Skin of body (tissue), 3 donors: ENCODE measurements at places on chromosomes 2 and 18.

DNA sequence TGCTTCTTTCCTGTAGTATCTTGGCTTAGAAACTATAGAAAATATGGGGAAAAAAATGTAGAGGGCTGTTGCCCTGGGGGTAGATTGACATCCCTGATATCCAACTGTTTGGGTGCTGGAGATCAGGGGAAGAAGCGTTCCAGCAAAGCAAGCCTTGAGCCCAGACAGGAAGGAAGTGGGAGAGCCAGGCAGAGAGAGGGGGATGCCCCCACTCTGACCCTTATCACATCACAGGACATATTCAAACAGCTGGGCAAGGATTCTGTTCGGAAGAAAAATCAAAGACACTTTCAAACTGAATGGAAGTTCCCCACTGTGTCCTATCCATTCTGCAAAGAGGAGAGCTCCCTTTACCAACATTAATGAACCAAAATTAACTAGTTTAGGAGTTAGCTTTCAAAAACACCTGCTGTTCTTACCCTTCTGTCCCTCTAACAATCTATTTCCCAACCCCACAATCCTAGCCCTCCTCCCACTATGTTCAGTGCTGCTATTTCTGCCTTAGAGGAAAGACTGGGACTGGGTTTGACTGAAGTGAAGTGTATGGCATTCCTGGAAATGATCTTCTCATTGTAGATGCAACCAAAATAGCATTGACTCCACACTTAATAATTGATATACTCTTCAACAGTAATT is 16.9 kb upstream of the KCNG3 start:
- DNase-seq = no peak

DNA sequence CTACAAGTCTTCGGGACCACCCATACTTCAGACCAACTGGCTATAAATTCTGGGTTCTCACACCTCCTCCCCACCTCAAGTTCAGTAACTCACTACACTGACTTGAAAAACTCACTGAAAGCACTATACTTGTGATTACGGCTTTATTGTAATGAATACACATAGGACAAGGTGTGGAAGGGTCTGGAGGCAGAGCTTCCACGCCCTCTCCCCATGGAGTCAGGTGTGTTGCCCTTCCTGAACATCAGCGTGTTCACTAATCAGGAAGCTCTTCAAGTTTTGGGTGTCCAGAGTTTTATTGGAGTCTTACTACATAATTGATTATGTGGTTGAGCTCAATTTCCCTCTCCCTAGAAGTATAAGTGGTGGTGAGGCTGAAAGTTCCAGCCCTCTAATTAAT is 27.5 kb downstream of the NBEAL1 start:
- no peak for DNase-seq

DNA sequence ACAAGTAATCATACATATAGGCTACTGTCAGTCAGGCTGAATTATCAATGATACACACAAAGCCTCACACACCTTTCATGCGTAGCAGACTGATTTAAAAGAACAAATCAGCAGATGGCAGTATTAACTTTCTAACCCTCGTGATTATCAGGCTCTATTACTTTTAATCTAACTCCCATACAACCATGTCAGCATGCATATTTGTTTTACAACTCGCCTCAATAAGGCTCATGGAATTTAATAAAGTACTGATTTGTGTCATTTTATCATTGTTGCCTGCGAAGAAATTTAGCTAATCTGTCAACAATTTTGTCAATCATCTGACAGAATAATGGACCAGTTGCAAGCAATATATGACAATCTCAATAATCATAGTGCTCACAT is 82.8 kb downstream of the SLC25A12 start:
- DNase-seq = no peak

DNA sequence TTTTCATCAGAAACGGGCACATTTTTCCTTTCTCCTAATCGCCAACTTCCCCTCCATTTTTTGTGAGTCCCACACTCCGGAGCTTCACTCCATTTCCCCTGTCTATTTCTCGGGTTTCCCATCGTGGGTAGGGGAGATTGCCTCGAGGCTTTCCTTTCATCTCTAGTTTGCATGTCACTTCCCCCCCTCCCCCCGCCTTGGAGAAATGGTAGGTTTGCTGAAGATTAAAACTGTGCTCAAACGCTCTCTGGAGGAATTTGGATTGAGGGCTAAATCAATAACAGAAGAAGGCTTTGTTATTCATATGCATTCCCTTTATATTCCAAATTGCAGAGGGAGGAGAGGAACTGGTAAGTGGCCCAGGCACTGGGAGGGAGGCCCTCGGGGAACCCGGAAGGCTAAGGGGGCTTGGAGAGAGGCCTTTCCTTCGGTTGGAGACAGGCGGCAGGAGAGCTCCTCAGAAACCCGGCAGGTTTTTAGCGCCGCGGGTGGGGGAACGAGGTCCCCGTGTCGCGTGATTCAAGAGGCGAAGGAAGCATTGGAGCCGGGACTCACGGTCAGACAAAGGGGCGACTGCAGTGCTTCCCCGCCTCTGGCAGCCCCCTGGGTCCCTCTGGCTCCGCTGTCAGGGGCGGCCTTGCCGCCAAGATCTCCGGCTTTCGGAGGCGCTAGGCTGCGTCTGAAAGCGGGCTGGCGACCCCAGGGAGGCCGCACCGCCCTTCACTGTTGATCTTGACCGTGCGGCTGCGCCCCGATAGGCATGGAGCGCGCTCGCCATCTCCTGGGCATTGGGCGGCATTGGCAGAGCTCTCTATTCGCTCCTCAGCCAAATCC is 2.4 kb upstream of the HOXD12 start:
- DNase-seq = no peak

DNA sequence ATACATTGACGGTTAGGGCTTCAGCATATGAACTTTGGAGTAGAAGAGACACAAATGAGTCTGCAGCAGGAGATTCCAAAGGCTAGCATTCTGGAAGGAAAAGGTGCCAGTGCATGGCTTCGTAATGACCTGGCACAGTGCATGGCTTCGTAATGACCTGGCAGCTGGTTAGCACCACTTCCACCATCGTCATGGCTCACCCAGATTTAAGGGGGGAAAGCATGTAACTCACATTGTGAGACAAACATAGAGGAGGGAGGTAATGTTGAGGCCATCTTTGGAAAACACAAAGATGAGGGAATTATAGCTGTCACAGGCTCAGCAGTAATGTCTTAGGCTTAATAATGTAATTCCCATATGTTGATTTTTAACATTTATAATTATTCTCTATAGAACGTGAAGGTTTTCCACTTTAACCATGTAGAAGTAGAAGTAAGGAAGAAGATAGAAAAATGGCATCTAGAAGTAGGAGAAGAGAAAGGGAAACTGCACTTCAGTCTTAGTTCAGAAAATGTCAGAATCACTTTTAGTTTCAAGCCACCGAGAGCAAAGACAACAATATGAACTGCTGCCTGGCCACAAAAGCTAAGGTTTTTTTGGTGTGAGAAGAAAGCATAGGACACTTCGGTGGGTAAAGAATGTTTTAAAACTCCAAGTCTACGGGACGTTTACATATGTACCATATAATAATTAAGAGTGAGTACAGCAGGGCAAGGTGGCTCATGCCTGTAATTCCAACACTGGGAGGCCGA is 6.8 kb upstream of the STK25 start:
- no peak for DNase-seq

- DNase-seq = no peak
Observed at GRCh38 chr18:55997151-55997561, 409.2 kb upstream of the TCF4 start.

- no peak for DNase-seq
Observed at GRCh38 chr2:199092419-199092818, 365.3 kb downstream of the SATB2 start.

DNA sequence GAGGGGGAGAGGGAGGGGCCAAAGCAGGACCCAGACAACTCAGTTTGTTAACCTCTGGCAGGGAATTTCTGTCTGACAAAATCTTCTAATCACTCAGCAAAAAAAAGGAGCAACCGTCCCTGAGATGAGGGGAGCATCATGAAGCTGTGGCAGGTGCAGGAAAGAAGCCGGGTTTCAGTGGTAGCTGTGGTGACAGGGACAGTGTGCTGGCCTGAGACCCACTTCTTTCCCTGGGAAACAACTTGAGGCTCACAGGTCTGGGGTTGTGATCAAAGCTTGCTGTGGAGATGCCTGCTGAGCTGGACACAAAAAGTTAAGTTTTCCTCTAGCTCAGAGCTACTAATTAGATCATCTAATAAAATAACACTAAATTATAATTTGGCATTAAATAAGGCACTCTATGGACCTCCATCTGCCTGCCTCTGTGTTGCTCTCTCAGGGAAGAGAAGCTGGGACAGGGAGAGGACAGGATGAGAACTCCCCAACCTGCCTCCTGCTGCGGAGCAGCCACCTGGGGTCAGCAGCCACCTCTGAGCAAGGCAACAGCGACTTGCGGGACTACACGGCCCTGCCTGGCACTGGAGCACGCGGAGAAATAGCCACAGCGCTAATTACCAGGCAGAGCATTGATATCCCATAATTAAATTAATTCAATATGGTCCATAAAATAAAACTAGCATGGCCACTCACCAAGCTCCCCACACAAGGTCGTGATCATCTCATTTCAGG is 104.6 kb upstream of the TEX51 start:
- DNase-seq = no peak

DNA sequence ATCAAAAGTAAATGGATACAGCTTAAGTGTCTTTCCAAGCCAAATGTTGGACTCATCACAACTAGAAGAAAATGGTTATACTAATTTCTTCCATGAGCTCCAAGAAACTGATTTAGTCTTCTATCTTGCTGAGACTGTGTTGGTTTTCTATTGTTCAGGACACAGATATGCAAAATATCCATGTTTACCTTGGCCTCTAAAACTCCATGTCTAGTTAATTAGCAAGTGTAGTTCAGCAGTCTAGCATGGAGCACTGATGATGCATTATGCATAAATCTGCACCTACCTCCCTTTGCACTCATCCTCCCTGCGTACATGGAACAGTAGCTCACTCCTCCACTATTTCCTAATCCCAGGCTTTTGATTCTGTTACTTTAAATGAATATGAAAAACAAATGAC is 731.4 kb upstream of the CHAC2 start:
- DNase-seq = no peak

- no peak for DNase-seq
Observed at GRCh38 chr18:77857678-77858655, 608.3 kb downstream of the GALR1 start.

- peak; percentile 68 for DNase-seq
Observed at GRCh38 chr2:176747506-176747905, 465.1 kb upstream of the HNRNPA3 start.

GRCh38 chr2:184769023-184769422 is 170.7 kb downstream of the ZNF804A start:
- DNase-seq = no peak

DNA sequence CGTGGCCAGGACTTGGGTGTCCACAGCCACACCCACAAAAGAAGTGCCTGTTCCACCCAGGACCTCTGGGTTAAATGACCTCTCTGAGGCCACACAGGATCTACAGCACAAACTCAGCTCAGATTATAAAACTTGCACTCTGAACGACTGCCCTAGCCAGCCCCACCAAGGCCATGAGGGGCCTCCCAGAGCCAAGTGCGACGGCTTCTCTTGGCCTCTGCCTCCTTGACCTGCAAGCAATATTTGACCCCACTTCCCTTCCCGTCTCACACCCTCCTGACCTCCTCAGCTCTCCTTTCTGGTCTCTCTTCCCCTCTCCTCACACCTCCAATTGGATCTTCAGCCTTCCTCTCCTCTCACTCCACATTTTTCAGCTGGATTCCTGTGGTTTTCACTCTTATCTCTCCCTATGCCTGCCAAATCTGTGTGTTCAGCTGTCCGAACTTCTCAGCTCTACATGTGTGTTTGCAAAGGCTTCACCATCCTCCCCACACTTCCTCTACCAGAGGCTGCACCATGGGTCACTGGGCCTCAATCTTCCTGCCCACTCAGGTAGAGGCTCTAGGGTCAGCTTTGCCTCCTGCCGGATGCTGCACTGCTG is 25.3 kb upstream of the STEAP3 start:
- no peak for DNase-seq

DNA sequence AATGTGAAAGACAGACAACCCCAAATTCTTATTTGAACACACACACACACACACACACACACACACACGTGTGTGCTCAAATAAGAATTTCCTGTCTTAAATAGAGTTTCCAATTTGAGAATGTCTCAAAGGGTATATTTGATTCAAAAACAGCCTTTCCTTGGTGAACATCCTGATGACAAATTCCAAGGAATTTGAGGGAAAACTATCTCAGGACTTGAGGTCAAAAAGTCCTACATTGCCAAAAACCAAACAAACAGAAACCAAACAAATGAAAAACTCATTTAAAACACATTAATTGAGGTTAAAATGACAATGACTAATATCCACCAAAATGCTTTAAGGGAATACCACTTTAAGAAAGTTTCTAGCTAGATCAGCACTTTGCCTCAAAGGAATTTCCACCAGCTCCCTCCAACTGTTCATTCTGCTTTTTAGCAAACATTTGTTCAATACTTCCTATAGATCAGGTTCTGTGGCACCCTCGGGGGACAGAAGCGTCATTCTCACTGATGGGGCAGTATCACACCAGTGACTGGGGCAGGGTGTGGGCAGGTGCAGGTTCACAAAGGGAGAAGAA is 232.1 kb upstream of the TRIB2 start:
- no peak for DNase-seq

DNA sequence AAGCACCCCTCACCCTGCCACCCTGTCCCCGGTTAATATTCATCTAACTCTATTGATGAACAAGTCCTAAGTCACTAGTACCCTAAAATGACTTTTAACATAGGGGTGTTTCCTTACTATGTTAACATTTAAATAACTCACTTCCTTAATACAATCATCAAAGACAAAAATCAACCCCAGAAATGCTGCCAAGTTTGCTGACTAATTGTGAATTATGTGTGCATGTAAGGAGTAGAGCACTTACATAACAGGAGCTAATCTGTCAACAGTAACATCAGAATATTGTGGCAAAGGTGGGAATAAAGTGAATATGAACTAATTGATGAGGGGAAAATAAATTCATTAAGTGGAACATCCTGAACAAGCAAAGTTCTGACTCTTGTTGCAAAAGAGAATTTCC is 81.4 kb upstream of the ERBB4 start:
- no peak for DNase-seq

DNA sequence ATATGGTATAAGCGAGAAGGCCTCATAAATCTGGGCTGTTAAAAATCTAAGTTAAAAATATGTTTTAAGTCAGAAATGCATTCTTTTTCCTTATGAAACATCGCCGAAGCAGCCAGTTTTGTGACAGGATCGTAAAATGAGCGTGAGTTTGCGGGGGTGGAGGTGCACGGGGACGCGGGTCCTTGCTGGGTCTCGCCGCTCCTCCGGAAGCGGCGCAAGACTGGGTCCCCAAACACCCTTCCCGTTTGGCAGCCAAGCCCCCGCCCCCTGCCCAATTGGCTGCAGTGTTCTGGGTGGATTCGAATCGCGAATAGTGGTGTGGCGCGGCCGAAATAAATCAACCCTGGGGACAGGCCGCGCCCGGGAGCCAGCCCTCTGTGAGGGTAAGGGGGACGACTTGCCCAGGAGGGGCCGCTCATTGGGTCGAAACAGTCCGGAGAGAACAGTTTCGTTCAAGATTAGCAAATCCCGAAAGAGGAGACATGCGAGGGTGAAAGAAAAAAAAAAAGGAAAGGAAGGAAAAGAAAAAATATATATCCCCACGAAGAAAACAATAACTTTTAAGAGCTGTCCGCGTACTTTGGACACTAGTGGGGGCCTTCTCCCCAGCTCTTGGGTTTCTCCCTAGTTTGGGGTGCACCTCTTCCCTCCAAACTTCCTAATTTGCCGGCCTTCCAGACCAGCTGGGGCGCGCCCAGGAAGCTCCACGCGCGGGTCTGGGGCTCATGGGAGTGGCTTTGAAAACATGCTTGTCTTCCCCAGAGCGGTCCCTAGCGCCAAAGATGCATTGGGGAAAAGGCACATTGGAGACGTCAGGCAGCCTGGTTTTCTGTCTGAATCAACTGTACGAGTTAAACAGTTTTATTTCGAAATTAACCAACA is 3.1 kb upstream of the GATA6 start:
- no peak for DNase-seq
